ENCODE measurements at places on chromosomes 4 and X. TPM values are rescaled to one million over a fixed set of nuclear protein-coding genes. Genes with fewer than 3 reads are reported as not detected.

DNA sequence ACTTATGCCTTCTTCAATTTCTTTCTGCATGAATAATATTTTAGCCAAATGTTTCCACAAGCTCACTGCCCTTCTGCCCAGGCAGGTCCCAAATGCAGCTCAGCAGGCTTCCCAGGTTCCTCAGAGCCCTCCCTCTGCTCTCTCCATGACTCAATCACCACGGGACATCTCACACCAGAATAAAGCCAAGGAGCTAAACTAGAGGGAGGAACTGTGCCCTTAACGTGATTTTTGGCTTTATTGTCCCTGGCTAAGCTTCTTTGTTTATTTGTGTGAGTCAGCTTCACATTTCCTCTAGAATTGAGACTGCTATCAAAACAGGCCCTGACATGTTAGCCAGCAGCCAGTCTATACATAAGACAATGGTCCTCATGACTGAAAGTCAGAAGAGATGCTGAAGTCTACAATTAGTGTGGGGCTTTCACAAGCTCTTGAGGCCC, 186.4 kb upstream of the GALNT7 start:
- no peak for DNase-seq

DNA sequence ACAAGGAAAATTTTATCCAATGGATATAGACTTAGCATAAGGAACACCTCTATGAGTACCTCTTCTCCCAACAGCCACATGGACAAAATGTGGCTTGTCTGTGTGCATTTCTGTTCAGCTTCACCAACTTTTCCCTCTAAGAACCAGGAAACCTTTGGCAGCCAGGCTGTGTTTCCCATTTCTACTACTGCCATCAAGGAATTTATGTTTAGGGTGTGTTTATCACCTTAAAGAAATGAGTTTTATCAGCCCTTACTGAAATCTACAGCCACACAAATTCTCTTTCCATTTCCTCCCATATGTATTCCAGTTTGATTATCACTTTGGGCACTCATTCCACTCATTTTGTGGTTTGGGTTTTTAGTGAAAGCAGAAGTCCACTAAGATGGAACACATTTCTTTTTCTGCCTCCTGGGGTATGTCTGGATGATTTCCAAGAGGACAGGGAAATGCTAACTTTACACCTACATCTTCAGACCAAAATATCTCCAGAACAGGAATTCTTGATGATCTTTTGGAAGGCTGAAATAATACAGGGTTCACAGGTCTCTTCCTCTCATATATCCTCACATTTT, 82.6 kb upstream of the MAOA start:
- no peak for DNase-seq

GRCh38 chr4:62053974-62054373, 853.8 kb downstream of the ADGRL3 start:
- no peak for DNase-seq

DNA sequence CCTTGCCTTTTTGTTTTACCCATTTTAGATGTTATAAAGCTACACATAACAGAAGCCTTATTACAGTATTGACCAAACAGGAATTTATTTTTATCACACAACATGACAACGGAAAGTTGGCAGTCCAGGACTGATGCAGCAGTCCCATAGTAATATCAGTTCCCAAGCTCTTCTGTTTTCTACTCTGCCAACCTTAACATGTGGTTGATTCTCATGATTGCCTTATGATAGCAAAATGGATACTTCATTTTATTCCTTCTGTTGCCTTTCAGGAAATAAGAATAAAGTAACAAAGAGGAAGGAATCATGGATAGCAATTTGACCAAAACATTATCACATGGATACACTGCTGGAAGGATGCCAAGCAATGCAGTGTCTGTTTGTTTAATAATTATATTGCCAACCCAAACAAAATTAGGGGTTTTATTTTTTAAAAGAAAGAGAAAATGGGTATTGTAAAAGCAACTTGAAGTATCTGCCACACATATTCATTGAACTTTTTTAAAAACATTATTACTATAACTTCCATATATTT, 275.7 kb downstream of the STPG2 start:
- DNase-seq: no peak

DNA sequence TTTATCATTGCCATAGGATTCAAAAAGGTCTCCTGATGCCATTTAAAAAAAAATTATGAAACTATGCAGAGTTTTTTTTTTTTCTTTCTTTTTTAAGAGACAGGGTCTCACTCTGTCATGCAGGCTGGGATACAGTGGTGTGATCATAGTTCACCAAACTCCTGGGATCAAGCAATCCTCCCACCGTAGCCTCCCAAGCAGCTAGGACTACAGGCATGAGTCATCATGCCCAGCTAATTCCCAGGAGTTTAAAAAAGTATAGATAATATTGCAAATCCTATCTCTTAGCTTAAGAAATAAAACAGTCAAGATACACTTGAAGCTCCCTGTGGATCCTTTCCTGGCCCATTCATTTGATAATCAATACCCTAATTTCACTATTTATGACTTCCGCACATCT, 58.6 kb upstream of the PRSS48 start:
- DNase-seq: no peak

DNA sequence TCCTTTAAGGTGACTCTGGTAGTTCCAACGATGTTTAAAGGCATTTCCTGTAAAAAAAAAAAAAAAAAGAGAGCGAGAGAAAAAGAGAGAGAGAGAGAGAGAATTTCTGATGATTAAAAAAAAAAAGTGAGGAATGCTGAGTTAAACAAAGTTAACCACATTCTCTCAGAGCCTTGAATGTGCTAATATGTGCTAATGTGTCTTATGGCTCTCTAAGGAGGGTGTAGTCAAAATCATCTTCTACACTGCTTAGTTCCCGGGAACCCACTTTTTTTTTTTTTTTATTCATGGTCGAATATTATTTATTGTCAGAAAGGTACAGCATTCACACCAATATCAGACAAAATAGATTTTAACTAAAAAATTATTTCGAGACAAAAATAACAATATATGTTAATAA, 111.7 kb downstream of the SNCA start:
- DNase-seq: no peak

- peak; percentile 62 for DNase-seq
Observed at GRCh38 chr4:1249731-1250526, 999 bp upstream of the CTBP1 start.

DNA sequence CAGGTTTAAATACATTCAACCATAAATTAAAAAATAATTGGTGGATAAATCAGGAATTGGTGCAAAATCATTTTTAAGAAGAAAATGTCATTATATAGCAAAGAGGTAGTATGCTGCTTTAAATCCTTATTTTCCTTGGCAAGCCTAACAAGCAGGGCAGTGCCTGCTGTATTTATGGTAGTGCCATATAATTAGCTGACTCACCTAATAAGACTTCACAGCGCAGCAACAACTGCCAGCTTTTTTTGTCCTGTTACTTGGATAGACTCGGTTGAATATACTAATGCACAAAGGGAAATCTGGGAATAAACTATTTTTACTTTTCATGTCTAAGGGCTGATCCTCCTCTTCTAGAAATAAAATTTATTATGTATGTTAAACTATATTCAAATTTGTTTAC, 99.1 kb downstream of the SNCA start:
- DNase-seq: no peak

- no peak for DNase-seq
Observed at GRCh38 chr4:157423526-157424020, 203.0 kb downstream of the GRIA2 start.

GRCh38 chrX:69221239-69222102, 56.2 kb upstream of the PJA1 start:
- no peak for DNase-seq

GRCh38 chrX:119145241-119145653, 17.6 kb upstream of the KIAA1210 start:
- peak; percentile 39 for DNase-seq

GRCh38 chr4:88022289-88022688, 14.9 kb downstream of the PKD2 start:
- DNase-seq: no peak

DNA sequence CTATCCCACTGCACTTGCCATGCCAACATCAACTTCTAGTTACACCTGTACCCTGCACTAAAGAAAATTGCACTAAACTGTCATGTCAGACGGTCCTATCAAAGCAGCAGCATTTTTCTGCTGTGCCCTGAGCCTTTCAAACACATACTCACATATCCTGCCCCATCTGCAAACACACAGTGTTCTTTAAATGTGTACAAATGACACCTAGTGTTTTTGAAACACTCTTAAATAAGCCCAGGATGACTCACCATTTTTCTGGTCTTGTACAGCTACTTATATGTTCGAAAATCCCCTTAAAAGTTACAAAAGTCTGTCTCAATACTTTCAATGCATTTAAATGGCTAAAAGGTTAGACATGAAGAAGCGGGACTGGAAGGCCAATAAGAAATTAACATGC, 346.7 kb upstream of the PPARGC1A start:
- no peak for DNase-seq

- DNase-seq: no peak
Observed at GRCh38 chr4:5114950-5115349, 63.7 kb downstream of the STK32B start.

DNA sequence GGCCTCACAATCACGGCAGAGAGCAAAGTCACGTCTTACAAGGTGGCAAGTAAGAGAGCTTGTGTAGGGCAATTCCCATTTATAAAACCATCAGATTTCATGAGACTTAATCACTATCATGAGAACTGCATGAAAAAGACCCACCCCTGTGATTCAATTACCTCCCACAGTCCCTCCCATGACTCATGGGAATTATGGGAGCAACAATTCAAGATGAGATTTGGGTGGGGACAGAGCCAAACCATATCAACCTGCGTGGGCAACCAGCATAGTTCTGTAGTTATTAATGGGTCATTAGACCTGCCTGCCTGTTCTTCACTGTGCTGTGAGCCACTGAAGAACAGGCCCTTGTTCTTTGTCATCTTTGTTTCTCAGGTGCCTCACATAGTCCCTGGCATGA, 593.7 kb upstream of the BOD1L1 start:
- no peak for DNase-seq

- no peak for DNase-seq
Observed at GRCh38 chr4:86203176-86203575, 156.7 kb downstream of the MAPK10 start.

- DNase-seq: no peak
Observed at GRCh38 chr4:25805255-25805860, 57.4 kb downstream of the SEL1L3 start.

- no peak for DNase-seq
Observed at GRCh38 chrX:119693996-119694451, 1.1 kb upstream of the SEPTIN6 start.

DNA sequence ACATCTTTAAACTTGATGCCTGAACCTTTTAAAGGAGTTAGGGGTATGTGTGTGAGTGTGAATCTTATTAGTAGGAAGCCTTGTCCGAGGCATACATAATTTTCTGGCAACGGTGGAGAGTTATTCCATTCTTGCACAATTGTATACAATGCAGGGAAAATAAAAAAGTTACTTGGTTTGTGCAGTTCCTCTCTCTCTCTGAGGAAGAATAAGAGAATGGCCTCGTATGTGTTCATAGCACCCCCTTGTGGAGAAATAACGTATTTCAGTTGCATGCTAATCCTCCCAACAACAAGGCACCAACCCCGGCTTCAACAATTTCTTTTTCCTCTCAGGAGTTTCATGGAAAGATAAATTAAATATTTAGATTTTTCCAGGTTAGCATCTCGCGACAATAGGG, 33.7 kb upstream of the FGF13 start:
- DNase-seq: no peak

DNA sequence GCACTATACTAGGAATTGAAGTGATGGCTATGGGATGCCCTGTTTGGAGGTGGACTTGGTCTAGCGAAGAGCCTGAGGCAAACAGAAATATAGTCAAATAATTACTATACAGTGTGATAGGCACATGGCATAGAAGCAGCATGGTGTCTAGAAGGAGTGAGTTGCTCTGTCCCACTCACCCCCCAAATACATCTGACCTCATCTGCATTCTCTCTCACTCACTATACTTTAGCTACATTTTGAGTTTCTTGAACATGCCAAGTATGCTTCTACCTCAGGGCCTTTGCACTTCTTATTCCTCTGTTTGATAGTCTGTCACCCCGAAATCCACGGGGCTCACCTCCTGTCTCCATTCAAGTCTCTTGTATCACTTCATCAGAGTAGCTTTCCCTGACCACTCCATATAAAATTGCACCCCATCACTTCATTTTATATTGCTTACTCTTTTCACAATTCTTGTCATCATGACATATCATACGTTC, 2.6 kb upstream of the FIP1L1 start:
- no peak for DNase-seq

DNA sequence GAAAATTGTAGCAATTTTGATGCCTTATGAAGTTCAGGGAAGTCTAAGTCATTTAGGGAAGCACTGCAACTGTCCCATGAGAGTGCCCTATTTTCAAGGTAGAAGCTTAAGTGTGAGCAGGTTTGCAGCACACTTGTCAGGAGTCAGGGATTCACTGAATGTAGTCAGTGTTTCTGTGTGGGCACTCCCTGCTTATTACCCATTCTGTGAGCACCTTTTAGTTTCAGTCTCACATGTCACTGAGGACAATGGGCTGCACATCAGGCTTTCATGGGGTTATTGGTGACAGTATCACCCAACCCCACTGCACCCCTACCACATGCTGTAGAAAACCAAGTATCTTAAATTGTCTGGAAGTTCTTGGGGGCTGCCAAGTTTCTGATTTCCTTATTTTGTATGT, 2.9 kb upstream of the CCNG2 start:
- no peak for DNase-seq

- no peak for DNase-seq
Observed at GRCh38 chr4:156536661-156537060, 434.9 kb downstream of the PDGFC start.

- no peak for DNase-seq
Observed at GRCh38 chr4:12110627-12111026, 681.9 kb upstream of the HS3ST1 start.

DNA sequence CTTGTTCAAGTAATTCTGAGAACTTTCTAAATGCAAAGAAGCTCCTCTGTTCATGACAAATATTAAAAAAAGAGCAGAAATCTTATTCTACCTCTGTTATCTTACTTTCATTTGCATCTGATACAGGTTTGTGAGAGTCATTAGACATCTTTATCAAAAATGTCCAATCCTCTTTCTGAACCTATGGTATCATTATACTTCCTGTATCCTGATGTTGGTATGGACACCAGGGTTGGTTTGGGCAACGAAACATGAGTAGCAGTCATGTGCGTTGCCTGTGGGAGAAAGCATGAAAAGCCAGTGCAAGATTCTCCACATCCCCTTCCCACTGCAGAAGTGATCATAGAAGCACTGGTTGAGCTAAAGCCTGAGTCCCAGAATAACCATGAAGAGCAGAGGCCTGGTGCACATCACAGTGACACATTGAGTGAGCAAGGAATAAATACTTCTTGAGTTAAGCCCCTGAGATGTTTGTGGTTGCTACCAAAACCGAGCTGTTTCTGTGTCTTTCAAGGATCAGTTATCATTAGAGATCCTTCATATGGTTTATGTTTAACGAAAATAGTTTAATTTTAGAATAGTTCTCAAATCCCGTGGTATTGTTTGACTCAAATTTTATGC, 197.2 kb downstream of the BANK1 start:
- DNase-seq: no peak

Gene PF4V1
- total RNA-seq: not detected

Gene CABS1
- not detected for total RNA-seq

Gene CXCL11
- total RNA-seq: not detected

Gene CT47B1
- not detected for total RNA-seq

Gene SMIM31
- not detected for total RNA-seq

Gene FAM9C
- not detected for total RNA-seq

Gene OPHN1
- total RNA-seq: 0.81 TPM

Gene MAGEE1
- total RNA-seq: 0.39 TPM

Gene ERCC6L
- total RNA-seq: 0.18 TPM

Gene PLP1
- total RNA-seq: not detected
